ENCODE measurements at places on chromosomes 12 and 14.

GRCh38 chr12:76288218-76288617, 60.0 kb downstream of the BBS10 start:
- DNase-seq, result no peak

DNA sequence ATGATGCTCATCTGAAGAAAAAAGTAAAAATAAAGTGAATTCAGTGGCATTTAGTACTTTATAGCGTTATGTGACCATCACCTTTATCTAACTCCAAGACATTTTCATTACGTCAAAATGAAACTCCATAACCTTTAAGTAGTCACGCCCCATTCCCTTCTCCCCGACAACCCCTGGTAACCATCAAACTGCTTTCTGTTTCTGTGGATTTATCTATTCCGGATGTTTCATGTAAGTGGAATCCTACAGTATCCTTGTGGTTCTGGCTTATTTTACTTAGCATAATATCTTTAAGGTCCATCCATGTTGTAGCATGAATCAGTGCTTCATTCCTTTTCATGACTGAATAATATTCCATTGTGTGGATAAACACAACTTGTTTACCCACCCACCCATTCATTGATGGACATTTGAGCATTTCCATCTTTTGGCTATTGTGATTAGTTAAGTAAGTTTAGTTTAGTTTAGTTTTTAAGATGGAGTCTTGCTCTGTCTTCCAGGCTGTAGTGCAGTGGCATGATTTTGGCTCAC, 18.5 kb upstream of the MAP1LC3B2 start:
- DNase-seq, result no peak

DNA sequence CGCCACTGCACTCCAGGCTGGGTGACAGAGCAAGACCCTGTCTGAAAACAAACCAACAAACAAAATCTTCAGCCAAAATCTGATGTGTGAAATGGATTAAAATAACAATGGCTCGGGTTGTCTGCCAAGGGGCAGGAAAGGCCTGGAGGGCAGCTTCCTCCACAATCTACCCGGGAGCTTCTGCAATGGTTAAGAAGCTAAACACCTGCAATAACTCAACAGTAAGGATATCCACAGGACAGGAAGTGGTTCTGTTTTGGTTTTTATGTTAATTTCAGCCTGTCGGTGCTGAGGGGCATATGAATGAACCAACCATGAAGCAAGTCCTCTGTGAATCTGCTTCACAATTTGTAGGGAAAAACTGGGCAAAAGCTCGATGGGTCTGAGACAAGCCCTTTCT, 34.4 kb downstream of the RAD52 start:
- DNase-seq, result no peak

DNA sequence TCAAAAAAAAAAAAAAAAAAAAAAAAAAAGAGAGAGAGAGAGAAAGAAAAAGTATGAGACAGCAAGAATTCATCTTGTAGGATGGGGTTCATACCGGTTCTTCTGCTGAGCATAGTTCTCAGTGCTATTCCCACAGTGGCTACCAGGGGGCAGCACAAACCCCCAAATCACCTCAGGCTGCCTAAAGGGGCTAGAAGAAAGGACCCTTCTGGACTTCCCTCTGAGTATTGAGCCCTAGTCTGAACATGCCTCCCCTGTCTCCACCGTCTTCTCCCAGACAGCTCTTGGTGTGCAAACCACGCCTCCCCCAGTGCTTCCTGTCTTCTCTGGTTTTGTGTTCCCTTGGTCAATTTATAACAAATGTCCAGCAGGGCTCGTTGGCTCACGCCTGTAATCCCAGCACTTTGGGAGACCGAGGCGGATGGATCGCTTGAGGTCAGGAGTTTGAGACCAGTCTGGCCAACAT, 31.3 kb upstream of the SMUG1 start:
- DNase-seq, result peak; percentile 86

- DNase-seq, result no peak
These were observed 231.9 kb upstream of the AVPR1A start for GRCh38 chr12:63382930-63383329.

GRCh38 chr12:3464561-3464960, 26.4 kb upstream of the PRMT8 start:
- no peak for DNase-seq

GRCh38 chr14:33918256-33918655, 32.6 kb downstream of the EGLN3 start:
- DNase-seq, result no peak

DNA sequence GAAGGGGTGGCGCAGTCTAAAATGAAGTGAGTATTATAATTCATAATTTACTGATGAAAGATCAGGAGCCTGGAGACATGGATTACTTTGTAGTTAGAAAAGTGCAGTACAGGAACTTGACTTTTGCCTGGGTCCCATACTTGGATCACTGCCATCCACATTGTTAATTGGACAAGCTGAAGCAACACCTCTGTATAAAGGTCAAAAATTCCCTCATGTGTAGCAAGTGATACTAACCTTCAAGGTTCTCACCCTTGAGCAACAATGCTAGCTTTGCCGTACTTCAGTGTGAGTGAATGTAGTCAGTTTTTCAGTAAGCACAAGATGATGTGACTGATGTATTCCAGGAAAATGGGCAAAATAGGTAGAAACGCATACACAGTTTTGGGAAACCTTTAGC, 44.6 kb upstream of the PLBD1 start:
- no peak for DNase-seq

DNA sequence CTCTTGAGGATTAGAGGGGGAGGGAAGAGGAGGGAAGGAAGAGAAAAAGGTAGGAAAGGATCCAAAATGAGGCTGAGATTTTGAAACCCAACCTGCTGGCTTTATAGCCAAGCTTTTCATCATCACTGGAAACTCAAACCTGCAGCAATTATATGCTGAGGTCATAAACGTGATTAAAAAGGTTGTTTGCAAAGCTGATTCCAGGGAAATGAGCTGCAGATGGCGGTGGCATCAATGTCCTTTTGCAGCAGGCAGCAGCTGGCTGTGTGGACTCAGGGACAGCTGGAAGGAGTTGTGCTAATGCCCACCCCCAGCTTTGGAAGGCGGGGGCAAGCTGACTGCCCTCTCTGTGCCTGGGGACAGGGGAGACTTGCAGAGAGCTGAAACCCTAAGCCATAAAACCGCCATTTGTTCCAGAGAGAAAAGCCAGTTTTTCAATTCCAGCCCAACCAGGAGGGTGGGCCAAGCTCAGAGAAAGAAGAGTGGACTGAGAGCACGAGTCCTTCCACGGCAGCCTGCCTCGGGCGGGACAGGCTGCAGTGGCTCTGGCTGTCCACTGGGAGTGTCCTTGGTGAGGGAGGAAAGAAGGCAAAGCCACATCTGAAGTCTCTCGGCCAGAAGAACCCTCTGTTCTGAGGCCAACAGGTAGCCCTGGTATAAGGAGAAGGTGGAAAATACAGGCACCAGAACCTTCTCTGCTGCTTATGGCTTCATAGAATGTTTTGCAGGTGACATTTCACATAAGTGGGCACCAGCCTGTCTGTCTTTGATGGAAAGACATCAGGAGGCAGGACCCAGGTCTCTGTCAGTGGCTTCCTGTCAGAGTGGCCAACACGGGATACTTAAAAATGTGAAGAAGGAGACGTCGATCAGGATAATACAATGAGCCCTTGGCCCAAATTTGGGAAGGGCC, 90.7 kb downstream of the SINHCAF start:
- DNase-seq, result no peak

- DNase-seq, result no peak
These were observed 3.8 kb downstream of the DCN start for GRCh38 chr12:91178781-91179180.

DNA sequence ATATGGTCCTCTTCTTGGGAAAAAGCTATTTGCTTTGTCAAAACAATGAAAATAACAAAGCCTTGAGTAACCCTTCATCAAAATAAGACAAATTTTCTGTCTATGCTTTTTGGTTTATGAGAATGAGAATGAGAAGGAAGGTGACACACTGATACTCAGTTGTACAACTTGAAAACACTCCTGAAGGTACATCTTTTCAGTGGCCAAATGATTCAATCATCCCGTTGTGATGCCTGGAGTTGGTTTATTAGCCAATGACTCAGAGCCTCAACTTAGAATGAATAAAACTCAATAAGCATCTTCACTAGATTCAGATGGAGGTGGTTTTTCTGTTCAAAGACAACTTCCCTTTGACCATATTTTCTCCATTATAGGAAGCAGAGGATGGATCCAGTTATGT, 7.8 kb upstream of the CALM1 start:
- DNase-seq, result no peak

- no peak for DNase-seq
These were observed 303.8 kb upstream of the RGS6 start for GRCh38 chr14:71628433-71628832.

DNA sequence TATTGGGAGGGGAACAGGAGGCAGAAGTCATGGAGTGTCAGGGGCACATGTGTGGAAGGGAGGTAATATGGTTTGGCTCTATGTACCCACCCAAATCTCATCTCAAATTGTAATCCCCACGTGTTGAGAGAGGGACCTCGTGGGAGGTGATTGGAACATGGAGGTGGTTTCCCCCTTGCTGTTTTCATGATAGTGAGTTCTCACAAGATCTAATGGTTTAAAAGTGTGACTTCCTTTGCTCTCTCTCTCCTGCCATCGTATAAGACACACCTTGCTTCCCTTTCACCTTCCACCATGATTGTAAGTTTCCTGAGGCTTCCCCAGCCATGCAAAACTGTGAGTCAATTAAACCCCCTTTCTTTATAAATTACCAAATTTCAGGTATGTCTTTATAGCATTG, 41.6 kb upstream of the CDK17 start:
- no peak for DNase-seq

DNA sequence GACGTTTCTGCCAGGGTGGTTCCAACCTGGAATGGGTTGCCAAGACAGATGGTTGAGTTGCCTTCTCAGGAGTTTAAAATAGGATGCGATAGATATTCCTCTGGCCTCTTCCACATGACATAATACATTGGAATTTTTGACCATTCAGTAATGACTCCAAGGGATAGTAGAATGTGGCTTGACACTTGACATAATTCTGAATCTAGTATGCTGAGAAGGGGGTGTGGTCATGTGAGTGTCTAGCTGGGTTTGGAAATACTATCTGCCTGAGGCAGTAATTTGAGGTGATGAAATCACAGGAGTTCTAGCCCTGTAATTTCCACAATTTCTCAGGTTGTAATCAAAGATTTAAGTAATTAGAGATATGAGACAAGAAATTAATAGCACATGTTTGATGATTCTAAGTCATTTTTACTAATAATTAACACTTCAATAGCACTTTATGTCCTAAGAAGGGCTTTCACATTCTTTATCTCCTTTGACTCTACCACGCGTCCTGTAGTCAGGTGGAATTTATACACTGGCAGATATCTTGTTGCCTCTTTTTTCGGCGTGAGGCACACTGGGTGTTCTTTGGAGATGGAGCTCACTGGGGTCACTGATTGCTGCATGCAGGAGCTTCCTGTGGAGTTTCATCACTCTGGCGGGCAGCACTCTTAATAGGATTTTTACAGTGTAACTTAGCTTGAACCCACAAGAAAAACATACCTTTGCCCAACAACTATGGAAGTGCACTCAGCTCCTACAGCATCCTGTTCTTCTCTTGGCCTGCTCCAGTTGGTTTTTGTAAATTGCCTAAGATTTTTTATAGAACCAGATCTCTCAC, 3.2 kb upstream of the AMIGO2 start:
- DNase-seq, result no peak

GRCh38 chr12:19227190-19227879, 97.8 kb downstream of the PLEKHA5 start:
- DNase-seq, result no peak
